ENCODE measurements at places on chromosomes 3 and 15.

- no peak for DNase-seq
These were observed 5.6 kb downstream of the RBP1 start for GRCh38 chr3:139533781-139534454.

GRCh38 chr15:63157891-63158431 lies 684 bp upstream of the RPS27L start:
- DNase-seq, result peak; percentile 80

GRCh38 chr15:69862540-69862939 lies 235.2 kb downstream of the TLE3 start:
- DNase-seq, result no peak

GRCh38 chr15:64642875-64643274 lies 132.5 kb downstream of the RBPMS2 start:
- DNase-seq, result no peak
